GM03348 (cell line): ENCODE measurements at places on chromosomes 5 and 9.

DNA sequence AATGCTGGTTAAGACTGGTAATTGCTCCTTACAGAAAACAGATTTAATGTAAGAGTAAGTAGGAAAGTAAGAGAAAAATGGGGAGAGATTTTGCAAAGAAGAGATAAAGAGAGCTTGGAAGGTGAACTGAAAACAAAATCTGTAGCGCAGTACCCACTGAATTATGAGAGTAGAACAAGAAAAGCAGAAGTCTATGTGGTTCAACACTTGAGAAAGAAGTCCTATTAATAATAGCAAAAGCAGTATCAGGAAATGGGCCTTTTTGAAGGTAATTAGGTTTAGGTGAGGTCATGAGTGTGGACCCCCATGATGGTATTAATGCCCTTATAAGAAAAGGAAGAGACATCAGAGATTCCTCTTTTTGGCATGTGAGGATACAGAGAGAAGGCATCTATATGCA is 460.6 kb downstream of the CETN3 start:
- DNase-seq = no peak

GRCh38 chr5:121053055-121053985 is 589.2 kb downstream of the PRR16 start:
- no peak for DNase-seq

GRCh38 chr5:126855266-126855665 is 78.3 kb downstream of the LMNB1 start:
- no peak for DNase-seq

DNA sequence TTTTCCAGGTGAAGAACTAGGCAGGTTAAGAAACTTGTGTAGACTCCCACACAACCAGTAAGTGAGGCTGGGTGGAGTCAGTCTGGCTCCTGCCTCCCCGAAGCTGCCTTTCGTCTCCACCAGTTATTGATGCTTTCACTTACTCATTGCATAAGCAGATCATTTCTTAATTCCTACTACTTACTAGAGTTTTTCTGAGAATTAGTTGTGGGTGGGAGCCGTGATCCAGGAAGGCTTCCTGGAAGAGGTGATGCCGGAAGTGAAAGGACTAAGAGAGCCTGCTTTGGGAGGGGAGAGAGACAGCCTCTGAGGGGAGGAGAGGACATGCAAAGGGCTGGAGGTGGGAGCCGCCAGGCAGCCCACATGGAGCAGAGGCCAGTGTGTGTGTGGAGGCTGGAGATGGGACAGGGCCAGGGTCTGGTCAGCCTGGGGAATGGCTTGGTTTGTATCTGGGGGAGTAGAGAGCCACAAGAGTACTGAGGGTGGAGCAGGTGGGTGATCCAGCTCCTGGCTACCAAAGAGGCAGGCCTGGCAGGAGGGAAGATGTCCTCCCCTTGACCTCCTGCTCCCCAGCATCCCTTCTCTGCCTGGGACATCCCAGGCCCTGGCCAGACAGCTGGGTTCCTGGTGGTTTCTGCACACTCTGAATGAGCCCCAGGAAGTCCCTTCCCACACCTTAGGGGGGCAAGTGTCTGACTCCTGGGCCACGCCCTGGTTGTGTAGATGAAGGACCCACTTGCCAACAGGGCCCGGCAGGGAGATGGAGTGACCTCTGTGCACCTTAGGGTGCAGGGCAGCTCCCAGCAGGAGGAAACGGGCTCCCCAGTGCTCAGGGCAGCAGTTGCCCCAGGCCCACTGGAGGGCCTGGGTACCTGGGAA is 12.2 kb upstream of the CARD19 start:
- no peak for DNase-seq

GRCh38 chr9:83196946-83197345 is 134.0 kb upstream of the RASEF start:
- DNase-seq = no peak

GRCh38 chr5:72498284-72498683 is 8.9 kb downstream of the ZNF366 start:
- peak; percentile 50 for DNase-seq

GRCh38 chr5:157222506-157223230 is 42.0 kb downstream of the ITK start:
- peak; percentile 43 for DNase-seq

GRCh38 chr5:66617226-66617861 is 21.2 kb downstream of the MAST4 start:
- no peak for DNase-seq

GRCh38 chr5:173642191-173642816 is 25.9 kb upstream of the BOD1 start:
- no peak for DNase-seq

- no peak for DNase-seq
These were observed 85.2 kb upstream of the ZBTB43 start for GRCh38 chr9:126719618-126720031.

GRCh38 chr5:93454896-93455295 is 126.1 kb downstream of the NR2F1-AS1 start:
- no peak for DNase-seq

DNA sequence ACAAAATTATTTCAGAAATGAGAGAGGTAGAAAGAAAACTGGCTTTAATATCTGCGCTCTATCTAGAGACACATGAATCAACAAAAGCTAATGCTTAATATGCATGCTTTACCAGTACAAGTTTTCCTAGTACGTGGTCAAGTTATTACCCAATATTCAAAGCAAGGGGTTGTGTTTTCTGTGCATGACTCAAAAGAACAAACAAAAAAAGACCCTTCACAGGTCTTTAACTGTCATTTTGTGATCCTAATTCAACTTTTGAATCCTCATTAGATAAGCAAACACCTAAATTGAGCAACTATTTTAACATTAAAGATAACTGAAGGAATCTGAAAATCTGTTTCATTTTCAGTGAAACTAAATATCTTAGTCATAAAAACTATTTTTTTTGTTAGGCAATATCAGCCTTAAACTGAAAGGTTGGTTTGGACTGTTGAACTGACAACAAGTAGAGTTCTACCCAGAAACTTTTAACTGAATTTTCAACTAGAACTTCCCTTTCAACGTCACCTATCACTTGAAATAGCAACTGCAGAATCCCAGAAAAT is 12.5 kb downstream of the ST8SIA4 start:
- DNase-seq = no peak

DNA sequence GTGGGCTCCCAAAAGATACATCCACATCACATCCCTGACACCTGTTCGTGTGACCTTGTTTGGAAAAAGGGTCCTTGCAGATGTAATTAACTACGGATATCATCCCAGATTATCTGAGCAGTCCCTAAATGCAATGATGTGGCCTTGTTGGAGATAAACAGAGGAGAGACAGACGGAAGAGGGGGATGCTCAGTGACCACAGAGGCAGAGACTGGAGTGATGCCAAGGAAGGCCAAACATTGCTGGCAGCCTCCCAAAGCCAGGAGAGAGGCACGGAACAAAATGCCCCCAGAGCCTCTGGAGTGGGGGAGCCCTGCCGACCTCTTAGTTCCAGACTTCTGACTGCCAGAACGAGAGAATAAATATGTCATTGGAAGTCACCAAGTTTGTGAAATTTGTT is 15.0 kb upstream of the VAV2 start:
- DNase-seq = no peak

DNA sequence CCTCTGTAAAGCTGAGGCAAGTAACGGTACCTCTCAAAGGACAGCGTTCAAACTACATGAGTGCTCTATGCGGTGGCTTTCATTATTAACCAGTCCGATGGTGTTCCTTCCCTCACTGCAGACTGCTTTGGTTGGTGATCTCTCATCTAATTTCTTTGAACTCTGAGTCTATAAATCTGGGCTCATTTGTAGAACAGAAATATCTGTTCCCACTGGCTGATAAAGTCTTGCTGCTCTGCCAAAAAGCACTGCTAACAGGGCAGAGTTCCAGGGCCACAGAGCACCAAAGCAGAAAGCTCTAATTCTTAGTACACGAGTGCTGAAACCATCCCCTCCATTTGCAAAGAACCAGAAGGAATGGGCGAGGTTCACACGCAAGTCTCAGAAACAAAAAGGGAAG is 81.9 kb downstream of the MED27 start:
- no peak for DNase-seq

DNA sequence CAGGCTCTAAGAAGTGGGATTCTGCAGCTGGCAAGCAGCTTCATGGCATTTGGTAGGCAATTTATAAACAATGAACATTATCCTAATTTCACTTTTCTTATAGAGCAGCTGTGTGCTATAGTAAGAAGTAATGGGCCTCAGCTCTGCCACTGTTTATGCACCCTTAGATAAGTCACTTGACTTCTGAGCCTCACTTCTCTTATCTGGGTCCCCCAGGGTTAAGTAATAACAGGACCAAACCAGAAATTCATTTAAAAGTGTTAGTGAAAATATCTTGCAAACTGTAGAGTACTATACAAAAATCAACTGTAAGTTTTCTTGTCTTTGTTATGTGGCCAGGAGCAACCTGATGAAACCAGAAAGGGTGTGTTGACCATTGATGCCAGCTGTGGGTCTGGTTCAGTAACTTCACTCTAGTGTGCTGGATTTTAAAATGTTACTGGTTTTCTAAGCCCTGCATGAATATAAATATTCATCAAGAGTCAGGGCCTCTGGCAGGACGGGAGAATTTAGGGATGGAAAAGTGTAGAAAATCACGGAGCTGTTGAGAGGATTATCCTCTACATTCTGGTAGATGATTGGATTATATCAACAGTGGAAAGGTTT is 24.2 kb downstream of the TNFAIP8 start:
- DNase-seq = no peak

- DNase-seq = no peak
These were observed 22.4 kb upstream of the ANKRD55 start for GRCh38 chr5:56255502-56255901.

DNA sequence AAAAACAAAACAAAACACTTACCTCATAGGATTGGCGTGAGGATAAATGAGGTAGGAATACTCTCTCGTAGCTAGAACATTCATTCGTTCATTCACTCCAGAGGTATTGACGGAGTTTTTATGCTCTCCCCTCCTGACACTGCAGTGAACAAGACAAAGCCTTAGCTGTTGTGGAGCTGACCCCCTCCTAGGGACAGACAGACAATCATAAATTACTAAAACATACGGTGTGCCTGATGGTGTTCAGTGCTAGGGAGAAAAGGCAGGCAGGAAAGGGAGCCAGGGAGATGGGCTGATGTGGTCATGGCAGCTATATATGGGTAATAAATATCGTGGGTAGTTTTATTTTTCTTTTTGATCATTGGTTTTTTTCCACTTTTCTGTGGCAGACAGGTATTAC is 5.7 kb upstream of the BRD3 start:
- no peak for DNase-seq

GRCh38 chr5:119373449-119373858 is 17.6 kb downstream of the TNFAIP8 start:
- DNase-seq = no peak

DNA sequence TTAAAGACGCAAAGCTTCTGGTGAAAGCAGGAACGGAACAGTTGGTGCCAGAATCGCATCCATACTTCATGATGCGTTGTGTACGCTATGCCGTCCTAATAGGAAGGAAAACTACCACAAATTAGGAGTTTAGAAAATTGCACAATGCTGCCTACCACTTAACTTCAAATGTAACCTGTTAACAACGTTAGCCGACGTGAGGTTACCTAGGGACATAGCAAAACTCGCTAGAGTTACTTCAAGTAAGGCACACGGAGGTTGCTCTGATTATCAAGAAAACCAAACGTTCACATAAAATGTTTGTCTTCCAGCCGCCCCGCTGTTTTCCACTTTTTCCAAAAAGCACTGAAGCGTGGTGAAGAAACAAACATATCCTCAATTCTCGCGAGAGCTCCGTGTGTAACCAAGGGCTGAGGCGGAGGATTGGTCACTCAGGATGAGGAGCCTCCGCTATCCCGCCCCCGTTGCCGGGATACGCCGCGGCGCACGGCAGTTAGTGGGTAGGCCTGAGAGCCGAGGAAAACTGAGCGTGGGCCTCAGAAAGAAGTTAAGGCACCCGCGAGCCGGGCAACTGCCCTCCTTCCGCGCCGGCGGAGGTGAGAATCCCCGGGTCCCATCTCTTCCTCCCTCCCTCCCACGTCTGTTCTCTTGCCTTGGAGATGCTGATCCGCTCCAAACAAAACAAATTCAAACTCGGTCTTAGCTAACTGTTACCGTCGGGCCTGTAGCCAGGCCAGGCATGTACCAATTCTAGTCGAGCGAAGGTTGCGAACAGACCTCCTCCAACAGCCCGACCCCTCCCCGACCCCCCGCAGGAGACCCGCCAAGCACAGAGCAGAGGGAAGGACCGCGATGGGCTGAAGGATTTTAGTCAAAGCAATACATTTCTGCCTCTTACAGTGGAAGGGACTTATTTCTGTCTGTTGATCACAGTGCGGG is at the start of gene IFT74:
Gene IFT74 (plus strand): TSS at position 492 of the 939 bp plus-strand sequence. CDS start 5,556 bp downstream, outside the sequence.
- DNase-seq = peak; percentile 99

GRCh38 chr9:131487001-131487400 is 15.7 kb upstream of the POMT1 start:
- no peak for DNase-seq

DNA sequence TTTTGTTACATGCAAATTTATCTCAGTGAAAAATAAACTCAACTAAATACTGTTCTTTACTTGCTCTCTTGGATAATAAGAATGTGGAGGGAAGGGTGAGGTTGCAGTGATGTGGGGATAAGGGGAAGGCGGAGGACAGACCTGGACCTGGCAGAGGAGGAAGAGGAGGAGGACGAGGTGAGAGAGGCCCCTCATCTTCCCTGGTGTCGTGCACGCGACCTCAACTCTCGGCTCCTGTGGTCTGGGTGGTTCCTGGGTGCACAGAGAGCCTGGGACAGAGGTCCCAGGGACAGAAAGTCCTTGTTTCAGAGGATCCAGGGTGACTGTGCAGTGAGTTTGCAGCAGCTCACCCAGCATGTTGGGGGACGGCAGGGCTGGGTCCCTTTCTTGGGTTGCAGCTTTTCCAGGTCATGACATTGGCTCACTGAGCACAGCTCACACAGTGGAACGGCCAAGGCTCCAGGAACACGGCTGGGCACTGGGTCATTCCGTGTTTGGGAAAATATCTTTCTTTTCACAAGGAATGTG is 37.7 kb upstream of the LPCAT1 start:
- no peak for DNase-seq

DNA sequence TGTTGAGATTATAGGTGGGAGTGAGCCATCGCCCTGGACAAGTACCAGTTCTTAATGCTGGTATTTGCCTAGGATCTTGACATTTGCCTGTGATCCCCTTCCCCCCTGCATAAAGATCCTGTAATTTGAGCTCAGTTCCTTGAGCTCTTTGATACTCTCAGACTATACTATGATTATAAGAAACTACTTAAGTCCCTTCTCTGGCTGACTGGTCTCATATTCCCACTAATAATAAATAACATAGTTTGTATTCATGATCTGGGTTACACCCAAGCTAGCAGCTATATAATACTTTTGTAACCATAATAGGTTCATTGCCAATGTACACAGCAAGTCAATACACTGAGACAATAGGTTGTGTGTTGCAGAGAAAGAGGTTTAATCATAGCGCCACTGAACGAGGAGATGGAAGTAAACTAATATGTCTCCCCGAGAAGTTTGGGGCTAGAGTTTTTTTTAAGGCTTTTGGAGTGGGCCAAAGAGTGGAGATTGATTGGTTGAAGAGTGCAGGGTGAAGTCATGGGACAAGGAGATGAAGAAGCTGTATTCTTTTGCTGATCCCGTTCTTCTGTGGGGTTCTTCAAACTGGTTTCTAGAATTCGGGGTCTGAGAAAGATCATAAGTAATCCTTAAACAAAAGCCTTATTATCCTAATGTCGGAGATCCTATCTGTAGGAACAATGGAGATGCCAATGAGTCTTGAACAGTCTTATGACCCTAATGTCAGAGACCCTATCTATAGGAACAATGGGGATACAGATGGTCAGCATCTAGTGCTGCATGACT is 20.7 kb upstream of the SHOC1 start:
- DNase-seq = no peak

- DNase-seq = no peak
These were observed 1.7 kb downstream of the LCN6 start for GRCh38 chr9:136746621-136747020.
